ENCODE measurements at places on chromosomes 7 and 10.

DNA sequence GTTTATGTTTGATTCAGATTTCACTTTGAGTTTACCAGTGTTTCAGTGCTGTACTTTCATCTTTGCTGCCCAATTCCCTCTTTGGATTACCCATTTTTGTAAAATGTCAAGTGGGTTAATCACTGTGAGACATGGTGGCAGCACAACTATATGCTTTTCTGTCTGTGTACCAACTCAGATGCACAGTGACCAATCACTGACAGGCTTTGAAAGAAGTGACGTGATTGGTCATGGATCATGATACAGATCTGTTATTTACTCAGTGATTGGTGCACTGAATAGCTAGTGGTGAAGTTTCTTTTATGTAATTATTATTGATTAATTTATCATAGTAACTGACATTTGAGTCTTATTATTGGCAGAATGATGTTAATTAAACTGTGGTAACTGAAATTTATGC lies 126.9 kb downstream of the SDK1 start:
- DNase-seq: no peak

DNA sequence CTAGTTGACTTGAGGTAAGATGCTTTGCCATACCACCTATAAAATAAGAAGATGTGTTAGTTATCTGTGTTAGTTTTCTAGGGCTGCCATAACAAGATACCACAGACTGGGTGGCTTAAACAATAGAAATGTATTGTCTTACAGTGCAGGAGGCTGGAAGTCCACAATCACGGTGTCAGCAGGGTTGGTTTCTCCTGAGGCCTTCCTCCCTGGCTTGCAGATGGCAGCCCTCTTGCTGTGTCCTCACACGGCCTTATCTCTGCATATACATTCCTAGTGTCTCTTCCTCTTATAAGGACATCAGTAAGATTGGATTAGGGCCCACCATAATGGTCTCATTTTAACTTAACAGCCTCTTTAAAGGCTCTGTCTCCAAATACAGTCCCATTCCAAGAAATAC lies 192.1 kb downstream of the GATA3 start:
- no peak for DNase-seq

DNA sequence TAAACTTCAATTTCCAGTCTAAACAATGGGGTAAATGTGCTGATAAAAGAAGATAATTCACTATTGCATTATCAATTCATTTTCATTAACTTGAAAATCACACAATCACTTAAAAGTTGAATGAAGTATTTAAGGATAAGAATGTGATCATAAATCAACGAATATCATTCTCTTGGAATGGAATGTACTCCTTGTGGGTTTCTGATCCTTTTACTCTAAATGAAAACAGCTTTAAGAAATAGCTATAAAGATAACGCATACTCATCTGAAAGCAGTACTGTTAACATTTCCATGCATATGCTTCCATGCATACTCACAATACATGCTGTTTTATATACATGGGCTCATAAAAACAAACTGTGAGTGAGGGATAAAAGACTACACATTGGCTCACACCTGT lies 108.8 kb downstream of the ATE1 start:
- no peak for DNase-seq

- no peak for DNase-seq
Observed at GRCh38 chr7:155762655-155763054, 49.6 kb downstream of the SHH start.

DNA sequence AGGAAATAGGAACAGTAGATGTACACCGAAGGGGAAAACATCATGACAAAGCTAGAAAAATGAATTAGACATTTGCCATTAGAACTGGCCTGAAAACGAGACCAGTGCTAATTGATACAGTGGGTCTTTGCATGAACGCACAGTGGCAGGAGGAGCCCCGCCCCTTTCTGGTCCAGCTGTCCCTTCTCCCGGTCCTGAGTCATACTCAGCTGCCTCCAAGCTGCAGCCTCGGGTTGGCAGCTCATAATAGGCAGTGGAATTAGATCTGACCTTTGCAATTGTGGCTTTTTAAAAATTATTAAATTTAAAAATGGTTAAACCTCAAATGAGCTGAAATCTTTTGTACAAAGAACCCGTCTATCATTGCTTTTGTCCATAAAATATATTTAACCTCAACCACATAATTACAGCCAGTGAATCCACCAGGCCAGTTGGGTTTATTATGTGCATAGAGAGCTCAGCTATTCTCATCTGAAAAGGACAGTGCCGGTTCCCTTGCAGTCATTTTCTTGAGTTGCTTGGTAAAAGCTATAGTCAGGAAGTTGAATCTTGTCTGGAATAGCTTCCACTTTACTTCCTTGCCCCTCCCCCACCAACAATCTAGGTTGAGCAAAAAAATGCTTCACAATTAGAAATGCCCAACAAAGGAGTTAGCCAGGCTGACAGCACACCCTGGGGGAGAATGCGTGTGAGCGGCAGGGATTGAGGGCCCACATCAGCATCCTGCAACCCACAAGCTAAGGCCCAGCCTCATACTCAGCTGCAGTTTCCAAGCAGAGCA lies 147.1 kb downstream of the BUB3 start:
- peak; percentile 18 for DNase-seq

GRCh38 chr7:105127179-105127578 lies 113.2 kb downstream of the KMT2E start:
- DNase-seq: no peak

DNA sequence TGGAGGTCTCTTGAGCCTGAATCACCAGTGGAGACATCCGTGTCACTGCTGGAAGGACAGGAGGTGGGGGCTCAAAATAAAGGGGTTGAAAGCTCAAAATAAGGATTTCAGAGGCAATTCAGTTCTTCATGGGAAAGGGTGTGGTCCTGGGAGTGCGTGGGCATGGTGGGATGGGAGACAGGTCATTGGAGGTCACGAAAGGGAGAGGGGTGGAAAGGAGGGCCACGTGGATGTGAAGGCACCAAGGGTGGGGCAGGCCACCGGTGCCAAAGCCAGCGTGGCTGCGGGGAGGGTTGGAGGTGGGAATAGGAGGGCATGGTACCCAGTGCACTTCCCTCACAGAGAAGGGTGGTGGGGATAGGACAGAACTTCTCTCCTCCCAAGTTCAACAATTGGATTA lies 59.7 kb downstream of the HTR5A start:
- DNase-seq: no peak

GRCh38 chr7:13641714-13642113 lies 347.8 kb downstream of the ETV1 start:
- no peak for DNase-seq

DNA sequence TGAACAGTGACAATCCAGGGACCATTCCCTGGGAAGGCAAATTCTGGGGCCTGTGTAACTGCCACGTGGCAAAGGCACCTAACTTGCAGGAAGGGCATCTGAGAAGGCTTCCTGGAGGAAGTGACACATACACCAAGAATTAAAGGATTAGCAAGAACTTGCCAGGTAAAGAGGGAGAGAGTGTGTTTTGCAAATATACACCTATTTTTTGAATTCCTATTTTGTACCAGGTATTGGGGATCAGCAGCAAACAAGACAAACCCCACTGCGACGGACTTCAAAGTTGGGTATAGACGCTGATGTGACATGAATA lies 206.5 kb upstream of the ZMIZ1 start:
- DNase-seq: no peak

DNA sequence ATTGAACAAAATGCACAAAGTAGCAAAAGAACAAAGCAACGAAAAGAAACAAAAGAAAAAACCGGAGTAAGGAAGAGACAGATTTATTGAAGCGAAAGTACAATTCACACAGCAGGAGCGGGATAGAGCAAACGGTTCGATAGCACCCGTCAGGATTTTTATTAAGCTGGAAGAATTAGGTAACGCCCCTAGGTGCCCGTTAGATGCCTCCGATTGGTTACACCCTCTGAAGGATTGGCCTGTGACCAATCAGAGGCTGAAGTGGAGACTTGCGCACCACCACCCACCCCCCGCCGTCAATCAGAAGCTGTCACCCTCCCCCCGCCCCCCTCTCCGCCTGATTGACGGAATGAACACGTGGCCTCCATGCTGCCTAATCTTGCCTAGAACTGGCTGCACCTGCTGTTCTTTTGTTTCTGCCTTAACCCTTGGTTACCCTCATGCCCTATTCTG lies 16.8 kb downstream of the OCM2 start:
- no peak for DNase-seq

DNA sequence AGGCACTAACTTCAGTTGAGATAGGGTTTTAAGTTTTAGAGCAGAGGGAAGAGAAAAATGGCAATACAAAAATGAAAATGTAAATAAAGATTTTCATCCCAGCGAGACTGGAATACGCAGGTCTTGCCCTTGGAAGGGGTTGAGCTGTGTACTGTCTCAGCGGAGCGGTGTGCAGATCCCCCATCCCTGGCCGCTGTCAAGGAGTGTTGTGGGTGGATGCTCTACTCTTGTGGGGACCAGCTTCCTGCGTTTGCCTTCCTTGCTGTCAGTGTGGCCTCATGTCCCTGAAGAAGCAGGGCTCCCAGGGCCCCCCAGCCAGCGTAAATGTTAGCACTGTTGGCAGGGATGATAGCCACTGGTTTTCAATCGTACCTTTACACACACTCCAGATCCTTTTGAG lies 249.7 kb upstream of the PITRM1 start:
- DNase-seq: no peak

DNA sequence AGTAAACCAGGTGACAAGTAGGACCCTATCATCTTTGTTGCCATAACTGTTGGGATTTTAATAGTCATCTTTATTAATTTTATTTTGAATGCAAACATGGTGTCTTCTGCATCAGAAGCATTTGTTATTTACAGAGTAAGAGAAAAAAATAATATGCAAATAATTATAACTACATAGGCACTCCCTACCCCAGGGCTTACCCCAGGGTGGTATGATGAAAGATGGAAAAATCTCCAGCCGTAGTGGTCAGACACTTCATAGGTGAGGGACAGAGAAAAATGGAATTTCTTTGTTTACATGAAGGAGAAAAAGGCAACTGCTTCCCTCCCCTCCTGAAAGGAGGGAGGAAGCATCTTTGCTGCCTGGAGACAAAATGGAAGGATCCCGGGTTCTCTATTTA lies 29.7 kb downstream of the STOX1 start:
- no peak for DNase-seq

DNA sequence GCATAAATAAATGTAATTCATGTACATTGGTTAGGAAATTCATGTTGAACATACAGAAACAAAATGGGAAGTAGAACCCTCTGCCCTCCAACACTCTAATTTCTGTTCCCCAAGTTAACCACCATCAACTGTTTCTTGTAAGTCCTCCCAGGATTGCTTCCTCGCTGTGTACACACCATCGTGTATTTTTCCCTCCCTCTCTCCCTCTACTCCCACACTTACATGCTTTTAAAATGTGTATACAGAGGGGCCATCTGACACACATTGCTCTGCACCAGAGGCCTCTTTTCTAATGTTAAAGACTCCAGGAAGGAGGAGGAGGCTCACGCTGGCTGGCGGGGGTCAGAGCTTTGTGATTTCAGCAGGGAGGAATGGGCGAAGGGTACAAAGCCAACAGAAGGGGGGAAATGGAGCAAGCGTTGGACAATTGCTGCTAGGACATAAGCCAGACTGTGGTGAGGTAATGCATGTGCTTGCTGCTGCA lies 1.9 kb upstream of the EPHA1 start:
- DNase-seq: no peak

DNA sequence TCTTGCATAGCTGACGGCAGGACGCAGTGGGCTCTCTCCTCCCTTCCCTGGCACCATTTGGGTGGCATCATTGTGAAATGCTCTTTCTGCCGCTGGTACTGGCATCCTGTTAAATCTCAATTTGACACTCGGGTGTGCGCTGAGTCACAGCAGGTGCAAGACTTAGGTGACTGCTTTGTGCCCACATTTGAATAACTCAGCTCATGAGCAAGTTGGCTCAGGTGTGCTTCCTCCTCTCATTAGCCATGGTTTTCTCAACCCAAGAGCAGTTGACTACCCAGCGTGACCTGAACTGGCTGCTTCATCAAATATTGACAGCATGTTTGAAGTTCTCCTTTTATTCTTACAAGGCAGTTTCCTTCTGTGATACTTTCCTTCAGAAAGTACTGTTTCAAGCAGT lies 24.6 kb upstream of the NFE2L3 start:
- DNase-seq: no peak

GRCh38 chr7:1829111-1829510 lies 159.0 kb downstream of the ELFN1 start:
- DNase-seq: peak; percentile 39

- DNase-seq: no peak
Observed at GRCh38 chr10:124602646-124603365, 141.2 kb downstream of the LHPP start.

- no peak for DNase-seq
Observed at GRCh38 chr7:93218997-93219827, 7.1 kb downstream of the HEPACAM2 start.

DNA sequence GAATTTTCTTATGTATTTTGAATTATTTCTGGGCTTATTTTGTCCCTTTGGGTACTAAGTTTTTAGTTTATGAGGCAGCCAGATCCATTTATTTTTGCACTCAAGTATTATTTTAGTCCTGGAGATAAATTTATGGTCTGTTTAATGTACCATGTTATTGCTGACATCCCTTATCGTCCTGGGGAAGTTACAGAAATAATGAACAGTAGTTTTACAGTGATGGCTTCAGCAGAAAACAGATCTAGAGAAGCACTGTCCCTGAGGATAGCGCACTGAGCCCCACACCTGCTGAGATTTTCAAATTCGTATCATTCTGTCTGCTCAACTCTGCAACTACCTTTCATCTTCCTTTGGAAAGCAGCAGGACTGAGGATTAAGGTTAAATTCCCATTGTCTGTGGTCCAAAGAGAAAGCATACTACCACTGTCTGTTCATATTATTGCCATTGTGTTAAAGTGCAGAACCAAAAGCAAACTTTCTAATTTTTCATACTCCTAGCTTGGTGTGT lies 168.3 kb downstream of the SNX13 start:
- DNase-seq: no peak

GRCh38 chr7:84783141-84783778 lies 403.6 kb downstream of the SEMA3D start:
- no peak for DNase-seq

- DNase-seq: no peak
Observed at GRCh38 chr10:129386415-129387257, 80.4 kb upstream of the MGMT start.

DNA sequence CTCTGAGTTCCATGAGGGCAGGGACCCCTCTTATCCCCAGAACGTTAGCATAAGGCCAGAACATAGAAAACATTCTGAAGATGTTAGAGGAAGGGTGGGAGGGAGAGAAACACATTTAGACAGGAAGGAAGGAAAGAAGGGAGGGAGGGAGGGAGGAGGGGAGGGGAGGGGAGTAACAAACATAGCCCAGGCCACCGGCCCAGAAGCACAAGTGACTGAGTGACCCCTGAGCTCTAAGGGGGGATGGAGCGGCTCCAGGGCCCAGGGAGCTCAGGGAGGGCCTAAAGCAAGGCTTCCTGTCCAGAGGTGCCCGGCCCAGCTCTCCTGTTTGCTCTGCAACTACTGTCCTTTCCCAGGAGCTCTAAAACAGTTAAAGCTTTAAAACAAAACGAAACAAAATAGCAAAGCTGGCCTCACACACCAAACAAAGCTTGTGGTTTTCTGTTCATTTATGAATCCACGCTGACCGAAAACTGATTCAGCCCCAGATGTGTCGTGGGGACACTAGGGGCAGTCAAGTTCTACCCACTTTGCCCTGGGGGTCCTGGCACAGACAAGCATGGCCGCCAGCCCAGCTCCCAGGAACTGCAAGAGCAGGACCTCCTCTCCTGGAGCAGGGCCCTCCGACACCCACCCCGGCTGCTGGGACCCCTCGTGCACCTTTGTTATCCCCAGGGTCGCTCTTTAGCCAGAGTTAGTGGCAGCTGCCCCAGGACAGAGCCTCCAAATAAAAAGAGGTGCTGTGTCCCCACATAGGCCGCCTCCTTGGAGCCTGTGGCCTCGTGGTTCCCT lies 496.2 kb upstream of the FOXK1 start:
- no peak for DNase-seq

Measured in lower leg skin (tissue), 4 donors.